ENCODE measurements at places on chromosomes 3 and 15.

- DNase-seq = no peak
These were observed 40.3 kb downstream of the RPL39L start for GRCh38 chr3:187098923-187099512.

DNA sequence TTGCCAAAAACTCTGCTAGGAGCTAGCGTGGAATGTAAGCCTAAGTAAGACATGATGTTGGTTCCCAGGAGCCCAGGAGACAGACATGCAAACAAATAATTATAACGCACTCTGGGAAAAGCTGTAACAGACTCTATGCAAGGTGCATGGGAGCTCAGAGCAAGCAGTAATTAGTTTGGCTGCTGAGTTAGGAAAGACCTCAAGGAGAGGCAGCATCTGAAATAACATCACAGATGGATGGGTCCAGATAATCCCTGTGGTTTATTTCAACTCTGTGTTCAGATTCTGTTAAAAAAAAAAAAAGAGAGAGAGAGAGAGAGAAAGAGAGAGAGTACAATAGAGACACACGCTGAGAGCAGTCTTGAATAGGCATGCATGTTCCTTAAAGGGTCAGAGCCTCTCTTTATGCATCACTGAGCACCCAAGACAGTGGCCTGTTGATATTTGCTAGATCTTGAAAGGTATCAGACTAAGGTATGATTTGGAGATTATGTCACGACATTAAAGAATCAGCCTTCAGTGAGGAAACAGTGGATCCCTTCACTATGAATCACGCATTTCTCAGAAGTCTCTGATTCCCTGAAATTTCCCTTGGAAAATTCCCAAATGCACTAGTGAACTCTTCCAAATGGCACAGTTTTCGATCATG is 124.4 kb upstream of the LIPC start:
- DNase-seq = no peak

- DNase-seq = no peak
These were observed 449.9 kb downstream of the PDCD6IP start for GRCh38 chr3:34248352-34248751.

GRCh38 chr3:101050046-101050445 is 56.8 kb upstream of the ABI3BP start:
- no peak for DNase-seq

DNA sequence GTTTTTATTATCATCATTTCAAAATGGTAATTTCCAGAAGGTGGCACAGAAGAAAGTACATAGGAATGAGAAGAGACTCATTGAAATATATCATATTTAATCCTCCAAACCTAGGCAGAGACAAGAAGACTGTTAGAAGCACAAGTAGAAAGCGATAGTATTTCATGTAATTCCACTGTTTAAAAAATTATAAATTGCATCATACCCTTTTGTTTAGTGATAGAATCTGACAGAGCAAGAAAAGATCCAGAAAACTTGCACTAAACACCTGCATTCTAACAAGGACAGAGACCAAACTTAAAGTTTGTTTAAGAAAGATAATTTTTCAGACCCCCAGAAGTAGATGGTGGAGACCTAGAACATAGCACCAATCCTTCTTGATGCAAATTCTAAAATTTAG is 56.9 kb upstream of the CD96 start:
- no peak for DNase-seq
